ENCODE measurements at places on chromosomes 6 and 20.

- no peak for DNase-seq
Observed at GRCh38 chr20:36421641-36422040, 115.5 kb downstream of the DLGAP4 start.

GRCh38 chr20:63957690-63958441, 1.6 kb upstream of the UCKL1 start:
- DNase-seq: no peak

GRCh38 chr20:48709744-48710143, 118.1 kb downstream of the PREX1 start:
- no peak for DNase-seq

DNA sequence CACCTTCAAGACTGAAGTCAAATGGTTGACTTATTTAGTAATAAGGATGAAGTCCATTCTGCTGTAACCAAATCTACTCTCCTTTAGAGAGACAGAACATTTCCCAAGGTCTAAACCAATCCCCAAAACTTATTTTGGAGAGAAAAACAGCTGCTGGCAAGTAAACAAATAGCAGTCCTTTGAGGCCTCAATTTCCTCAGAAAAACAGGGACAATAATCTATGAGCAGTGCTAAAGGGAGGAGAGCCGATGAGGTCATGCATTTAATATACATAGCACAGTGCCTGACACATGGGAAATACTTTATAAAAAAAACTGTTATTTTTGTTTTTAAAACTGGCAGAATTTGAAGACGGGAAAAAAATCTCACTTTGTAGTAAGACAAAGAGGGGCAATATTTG, 526.0 kb downstream of the EPM2A start:
- DNase-seq: no peak

DNA sequence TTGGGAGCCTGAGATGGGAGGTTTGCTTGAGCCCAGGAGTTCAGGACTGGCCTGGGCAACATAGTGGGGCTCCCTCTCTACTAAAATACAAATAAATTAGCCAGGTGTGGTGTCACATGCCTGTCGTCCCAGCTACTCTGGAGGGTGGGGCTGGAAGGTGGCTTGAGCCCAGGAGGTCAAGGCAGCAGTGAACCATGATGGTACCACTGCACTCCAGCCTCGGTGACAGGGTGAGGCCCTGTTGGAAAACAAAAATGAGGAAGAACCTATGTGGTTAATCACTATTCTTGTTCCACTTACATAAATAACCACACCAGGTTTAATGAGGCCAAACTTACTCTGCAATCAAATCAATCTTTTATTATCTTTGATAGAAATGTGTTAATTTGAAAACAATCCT, 5.4 kb downstream of the PPDPF start:
- DNase-seq: no peak

DNA sequence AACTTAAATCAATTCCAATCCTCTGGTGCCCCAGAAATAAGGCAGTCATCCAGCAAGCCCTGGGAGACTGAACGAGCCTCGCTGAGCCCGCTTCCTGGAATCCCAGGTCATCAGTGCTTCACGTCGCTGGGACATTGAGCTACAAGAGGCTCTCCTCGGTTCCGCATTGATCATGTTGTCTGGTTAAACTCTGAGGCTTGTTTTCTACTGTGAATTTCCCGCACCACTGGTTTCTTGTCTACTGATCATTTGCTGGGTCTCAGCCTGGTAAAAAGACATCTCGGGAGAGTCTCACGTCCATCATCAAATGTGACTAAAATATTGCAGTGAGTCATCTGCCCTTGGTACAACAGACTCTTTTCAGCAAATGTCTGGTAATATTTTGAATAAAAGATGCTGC, 569.2 kb downstream of the QKI start:
- no peak for DNase-seq

DNA sequence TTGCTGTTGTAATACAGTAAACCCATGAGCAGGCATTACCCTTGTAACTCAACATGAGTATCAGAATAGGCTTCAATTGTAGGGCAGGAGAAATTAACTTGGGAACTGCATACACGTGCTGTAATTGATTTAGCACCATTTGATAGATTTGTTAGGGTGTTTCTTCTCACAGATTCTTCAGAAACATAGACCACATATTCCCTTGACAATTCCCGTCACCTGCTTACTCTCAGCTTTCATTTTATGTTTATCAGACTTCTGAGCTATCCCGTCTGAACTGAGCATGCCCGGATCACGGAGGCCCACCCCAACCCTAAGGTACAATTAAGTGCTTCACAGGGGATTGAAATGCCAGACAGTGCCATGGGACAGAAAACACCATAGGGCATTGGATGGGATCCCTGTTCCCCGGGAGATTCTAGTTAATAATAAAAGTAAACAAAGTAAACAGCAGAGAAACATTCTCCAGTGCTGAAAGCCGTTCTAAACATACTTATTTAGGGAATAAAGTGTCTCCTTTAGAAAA, 179.7 kb downstream of the PHACTR1 start:
- no peak for DNase-seq

- no peak for DNase-seq
Observed at GRCh38 chr20:59075934-59076508, 33.4 kb upstream of the PRELID3B start.

DNA sequence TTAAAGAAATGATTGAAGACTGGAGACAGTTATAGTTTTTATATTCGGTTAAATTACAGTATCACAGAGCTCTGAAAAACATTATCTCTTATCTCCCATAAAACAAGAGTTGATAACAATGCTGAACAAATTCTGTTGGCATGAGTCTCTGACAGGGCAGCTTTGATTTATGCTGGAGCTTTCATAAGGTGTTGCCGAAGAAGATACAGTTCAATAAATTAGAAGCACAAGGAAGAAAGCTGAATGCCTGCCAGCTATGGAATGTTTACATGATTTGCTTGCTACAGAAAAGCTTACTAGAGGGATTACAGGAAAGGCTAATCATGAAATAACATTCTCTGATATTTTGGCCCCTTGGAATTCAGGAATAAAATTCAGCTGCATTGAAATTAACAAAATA, 431.9 kb upstream of the GJE1 start:
- no peak for DNase-seq

- no peak for DNase-seq
Observed at GRCh38 chr20:17129089-17129488, 97.8 kb upstream of the PCSK2 start.

GRCh38 chr20:17843246-17844132, 125.1 kb downstream of the SNX5 start:
- DNase-seq: no peak

- no peak for DNase-seq
Observed at GRCh38 chr6:26457264-26457805, 420 bp upstream of the BTN2A1 start.

All from iPS DF 6.9 (cell line).